ENCODE measurements at places on chromosomes 4 and X. TPM values are rescaled to one million over a fixed set of nuclear protein-coding genes. Genes with fewer than 3 reads are reported as not detected.

- no peak for DNase-seq
Measured at GRCh38 chr4:5497489-5497888, 210.9 kb downstream of the EVC2 start.

Gene ADRA2C
- not detected for total RNA-seq

Gene MAGEA4
- not detected for total RNA-seq

DNA sequence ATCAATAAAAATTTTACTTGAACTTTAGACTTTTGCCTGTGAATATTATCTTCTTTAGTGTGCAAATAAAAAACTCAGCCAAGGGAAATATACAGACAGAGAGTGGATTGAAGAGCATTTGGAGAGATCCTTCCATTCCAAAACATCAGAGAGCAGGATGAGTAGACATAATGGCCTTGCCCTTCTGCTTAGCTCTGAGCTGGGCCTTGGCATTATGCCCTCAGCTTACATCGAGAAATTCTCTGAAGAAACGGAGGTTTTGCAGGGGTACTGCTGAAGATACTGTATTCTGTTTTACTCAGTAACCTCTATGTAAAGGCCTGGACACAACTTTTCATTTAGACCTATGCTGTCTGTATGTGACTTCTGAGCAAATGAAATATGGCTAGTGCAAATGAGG is 317.4 kb downstream of the STIM2 start:
- DNase-seq, result no peak

- DNase-seq, result no peak
Measured at GRCh38 chrX:51837921-51838320, 55.5 kb upstream of the MAGED1 start.

GRCh38 chrX:149570668-149571067 is 16.6 kb downstream of the MAGEA9B start:
- DNase-seq, result no peak

Gene CASK
- 32.4 TPM for total RNA-seq

DNA sequence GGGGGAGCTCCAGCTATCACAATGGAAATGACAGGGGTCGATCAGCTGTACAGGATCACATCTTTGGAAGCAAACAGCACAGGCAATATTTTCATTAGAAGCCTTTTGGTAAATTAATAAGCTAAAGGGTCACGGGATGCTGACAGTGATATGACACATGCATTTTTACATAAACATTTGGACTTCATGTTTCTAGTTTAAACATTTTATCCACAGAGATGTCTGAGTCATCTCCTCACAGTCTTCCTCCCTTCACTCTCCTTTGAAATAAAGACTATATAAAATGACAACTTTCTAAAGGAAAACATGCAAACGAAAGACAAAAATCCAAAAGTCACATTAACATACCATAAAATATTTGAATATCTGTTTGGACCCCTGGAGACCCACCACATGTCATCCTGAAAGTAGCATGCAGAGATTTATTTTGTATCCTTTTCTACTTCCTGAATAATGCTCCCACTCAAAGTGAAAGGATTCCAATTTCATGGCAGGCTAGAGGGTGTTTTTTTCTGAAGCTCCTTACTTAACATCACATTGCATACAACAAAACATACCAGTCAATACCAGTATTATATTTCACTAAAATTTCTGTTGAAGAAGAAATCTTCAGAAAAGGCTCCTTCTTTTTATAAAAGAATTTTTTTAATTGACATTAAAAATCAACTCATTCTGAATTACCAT is 200.1 kb upstream of the PPARGC1A start:
- DNase-seq, result no peak

DNA sequence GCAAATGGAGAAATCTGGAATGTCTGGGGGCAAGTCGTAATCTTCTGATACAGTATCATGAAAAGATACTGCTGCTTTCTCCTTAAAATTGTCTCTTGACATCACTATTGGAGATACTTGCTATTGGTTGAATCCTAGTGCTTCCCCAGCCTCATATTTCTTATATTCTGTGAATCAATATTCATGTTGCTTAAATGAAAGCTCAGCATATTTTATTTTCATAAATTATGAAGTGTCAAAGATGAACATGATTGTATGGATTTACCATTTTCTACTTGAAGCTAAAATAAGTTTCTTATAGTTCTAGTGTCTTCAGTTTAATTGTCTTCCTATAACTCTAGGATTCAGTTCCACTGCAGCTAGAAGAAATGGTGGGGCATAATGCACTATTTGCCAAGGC is 29.6 kb upstream of the MBNL3 start:
- no peak for DNase-seq

GRCh38 chr4:168859888-168860694 is 150.0 kb downstream of the CBR4 start:
- DNase-seq, result no peak

GRCh38 chr4:147041376-147041775 is 95.7 kb upstream of the TTC29 start:
- no peak for DNase-seq

GRCh38 chr4:119471259-119471658 is 149.3 kb upstream of the FABP2 start:
- no peak for DNase-seq

Gene KLHL34
- 0.58 TPM for total RNA-seq

GRCh38 chr4:10765386-10765785 is 80.8 kb upstream of the CLNK start:
- no peak for DNase-seq

DNA sequence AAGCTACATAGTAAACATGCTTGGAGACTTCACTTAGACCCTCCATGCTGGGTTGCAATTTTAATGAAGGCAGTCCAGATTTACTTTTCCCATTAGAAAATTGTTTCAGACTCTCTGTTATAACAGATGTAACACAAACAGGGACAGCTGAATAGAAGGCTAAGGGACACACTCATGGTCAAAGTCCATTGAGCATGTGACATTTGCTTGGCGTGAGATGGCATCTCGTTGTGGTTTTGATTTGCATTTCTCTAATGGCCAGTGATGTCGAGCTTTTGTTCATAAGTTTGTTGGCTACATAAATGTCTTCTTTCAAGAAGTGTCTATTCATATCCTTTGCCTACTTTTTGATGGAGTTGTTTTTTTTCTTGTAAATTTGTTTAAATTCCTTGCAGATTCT is 358.2 kb upstream of the CLNK start:
- no peak for DNase-seq

DNA sequence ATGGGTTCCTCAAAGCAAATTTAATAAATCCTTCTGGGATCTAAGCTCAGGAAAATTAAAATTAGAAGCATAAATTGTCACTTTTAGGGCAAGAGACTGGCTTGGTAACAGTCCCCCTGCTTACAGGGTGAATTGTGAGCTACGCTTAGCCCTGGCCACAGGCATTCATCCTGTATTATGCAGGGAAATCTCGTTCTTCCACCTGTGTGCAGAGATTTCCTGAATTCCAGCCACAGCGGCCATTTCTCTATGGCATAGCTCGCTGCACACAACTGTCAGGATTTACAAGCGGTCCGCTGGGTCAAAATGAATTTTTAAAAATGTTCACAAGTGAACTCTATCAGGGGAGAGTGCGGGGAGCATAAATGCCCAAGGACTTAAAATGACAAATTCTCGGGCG is 111.9 kb downstream of the DCTD start:
- DNase-seq, result no peak

DNA sequence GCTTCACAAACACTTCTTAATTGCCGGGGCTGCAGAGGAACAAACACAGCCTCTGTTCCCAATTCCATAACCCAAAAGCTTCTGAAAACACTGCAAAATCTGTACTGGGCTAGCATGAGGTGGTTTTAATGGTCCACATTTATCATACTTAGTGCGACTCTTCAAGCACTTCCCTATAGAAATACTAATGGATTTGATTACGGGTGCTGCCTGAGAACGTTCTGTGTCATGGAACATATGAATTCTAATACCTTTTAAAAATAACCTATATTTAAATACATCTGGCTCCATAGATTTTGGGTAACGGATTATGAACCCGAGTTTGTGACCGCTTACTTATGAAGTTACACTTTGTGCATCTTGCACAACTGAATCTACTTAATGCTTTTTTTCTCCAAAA is 35.4 kb upstream of the STS start:
- no peak for DNase-seq

DNA sequence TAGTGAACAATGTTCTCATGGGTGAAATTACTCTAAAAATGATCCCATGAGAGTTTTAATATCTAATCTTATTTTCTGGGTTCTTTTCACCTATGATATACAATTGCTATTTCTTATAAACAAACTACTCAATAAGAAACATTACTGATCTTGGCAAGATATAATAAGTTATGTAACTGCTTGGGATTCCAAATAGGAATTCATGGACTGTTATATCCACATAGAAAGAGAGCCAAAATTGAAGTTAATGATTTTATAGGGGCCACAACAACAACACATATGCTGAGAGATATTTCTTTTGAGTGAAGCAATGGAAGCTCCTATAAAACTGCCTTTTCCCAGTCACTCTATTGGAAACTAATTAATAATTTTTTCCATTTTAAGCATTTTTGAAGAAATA is 90.4 kb upstream of the TLL1 start:
- no peak for DNase-seq

GRCh38 chrX:19177721-19178120 is 55.5 kb upstream of the ADGRG2 start:
- no peak for DNase-seq

GRCh38 chr4:1513936-1514483 is 107.8 kb upstream of the NKX1-1 start:
- no peak for DNase-seq

- no peak for DNase-seq
Measured at GRCh38 chr4:112759313-112759712, 122.4 kb downstream of the LARP7 start.

- no peak for DNase-seq
Measured at GRCh38 chr4:21949073-21949457, 493 bp upstream of the KCNIP4 start.

Gene SLC6A14
- not detected for total RNA-seq

- DNase-seq, result no peak
Measured at GRCh38 chrX:26442340-26442739, 226.4 kb downstream of the MAGEB5 start.

DNA sequence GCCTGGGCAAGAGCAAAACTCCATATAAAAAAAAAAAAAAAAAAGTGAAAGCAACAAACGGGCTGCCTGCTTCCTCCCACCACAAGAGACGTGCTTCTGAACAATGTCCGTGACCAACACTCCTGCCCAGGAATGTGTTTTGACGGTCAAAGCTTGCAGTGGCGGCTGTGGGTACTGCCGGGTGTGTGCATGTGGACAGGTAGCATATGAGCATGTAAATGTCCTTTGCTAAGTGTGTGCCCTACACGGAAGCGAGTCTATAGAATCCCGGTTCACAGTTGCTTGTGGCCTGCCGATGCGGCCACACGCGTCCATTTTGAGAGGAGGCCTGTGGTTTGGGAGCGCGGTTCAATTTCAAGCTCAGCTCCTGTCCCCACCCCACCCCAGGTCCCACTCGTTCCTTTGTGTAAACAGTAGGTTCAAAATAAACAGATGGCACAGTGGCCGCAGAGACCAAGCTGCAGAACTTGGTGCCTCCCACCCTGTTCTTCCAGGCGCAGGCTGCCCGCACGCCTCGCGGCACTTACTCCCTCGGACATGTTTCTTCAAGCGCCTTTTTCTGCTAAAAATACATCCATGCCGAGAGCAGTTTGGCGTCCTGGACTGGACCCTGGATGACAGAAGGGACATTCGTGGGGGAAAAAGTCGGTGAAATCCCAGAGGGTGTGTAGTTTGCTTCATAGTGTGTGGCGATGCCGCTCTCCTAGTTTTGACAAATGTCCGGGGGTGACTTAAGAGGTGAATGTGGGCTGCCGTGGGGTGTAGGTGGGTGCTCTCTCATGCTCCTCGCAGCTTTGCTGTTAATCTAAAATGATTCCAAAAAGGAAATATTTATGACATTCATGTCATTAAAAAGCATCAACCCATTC is 11.5 kb upstream of the NKX1-1 start:
- no peak for DNase-seq

Gene CLTRN
- total RNA-seq, result 0.21 TPM

DNA sequence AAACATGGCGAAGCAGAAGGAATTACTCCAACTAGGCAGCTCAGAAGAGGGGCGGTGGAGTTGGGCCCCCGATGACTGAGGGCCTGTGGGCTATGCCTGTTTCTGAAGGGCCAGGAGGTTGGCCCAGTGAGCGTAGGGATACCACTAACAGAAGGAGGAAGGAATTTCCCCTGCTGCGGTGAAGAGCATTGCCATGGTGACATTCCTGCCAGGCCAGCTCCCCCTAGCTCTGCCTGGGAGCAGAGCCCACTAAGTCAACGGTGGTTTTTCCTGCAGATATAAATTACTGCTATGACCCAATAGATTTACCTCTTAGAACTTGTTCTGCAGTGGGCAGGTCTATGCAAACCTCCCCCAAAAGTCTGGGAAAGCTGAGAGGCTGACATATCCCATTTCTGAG is 28.9 kb upstream of the HMX1 start:
- no peak for DNase-seq

Gene STOX2
- not detected for total RNA-seq

Gene SCFD2
- total RNA-seq, result 24.5 TPM

GRCh38 chr4:108717386-108717785 is 45.5 kb downstream of the ETNPPL start:
- DNase-seq, result no peak

DNA sequence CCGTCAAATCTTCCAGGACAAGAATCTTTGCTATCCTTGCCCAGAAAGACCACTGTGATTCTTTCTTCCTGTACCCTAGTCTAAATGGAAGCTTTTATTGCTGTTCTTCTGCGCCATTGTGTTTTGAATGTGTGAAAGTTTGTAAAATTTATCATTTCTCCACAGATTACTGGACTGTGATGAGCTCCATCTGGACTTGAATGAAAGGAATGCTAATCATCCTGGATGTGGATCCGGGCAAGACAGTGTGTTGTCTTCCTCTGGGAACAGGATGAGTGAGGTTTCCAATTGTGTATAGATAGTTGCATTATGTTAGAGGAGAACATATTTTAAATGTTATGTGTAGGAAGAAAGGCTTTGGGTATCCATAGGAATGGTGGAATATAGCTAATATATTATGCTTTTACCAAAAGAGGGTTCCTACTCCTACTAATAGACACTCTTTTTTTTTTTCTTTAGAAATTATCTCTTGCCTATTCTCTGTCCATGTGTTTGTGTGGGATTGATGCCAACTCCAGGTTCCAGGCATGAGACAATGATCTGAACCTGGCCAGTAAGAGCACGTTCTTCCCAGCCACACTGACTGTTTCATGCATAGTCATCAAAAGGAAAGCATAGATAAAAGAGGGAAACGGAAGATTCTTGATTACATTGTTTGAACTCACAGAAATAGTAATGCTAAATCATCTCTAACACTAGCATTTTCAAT is 803.6 kb upstream of the ADGRL3 start:
- DNase-seq, result no peak

- DNase-seq, result no peak
Measured at GRCh38 chr4:3291411-3291968, 1.3 kb upstream of the RGS12 start.

DNA sequence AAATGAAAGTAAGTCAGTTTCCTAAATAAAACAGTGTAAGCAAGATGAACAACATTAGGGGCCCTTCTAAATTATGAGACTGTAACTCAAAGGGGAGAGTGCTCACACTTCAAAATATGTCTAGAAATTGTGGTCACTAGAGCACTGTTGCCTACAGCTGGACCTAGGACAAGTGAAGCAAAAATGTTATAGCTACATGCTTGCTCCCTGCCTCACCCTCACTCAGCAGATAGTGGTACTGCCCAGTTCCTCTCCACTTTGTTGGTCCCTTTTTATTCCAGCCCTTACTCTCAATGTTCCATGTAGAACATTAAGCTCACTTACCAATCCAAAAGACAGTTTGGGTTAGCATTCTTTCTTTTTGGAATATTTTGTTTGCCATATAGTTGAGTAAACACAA is 147.3 kb downstream of the GRIA3 start:
- no peak for DNase-seq

Gene FAM3A
- 38.6 TPM for total RNA-seq
